ENCODE measurements at places on chromosomes 2 and 18. TPM values are rescaled to one million over a fixed set of nuclear protein-coding genes. Genes with fewer than 3 reads are reported as not detected.

Gene NPPC
- not detected for total RNA-seq

Gene DSG4
- under 0.01 TPM for total RNA-seq

Gene UGT1A10
- total RNA-seq: not detected

Gene ACTR3
- total RNA-seq: 174 TPM

Gene FIGN
- total RNA-seq: 0.70 TPM

Gene SERPINB10
- total RNA-seq: 0.08 TPM

Gene NOSTRIN
- total RNA-seq: not detected

Gene LBX2
- total RNA-seq: 1.2 TPM

Gene MAP3K19
- not detected for total RNA-seq

Gene TFCP2L1
- total RNA-seq: 16.7 TPM

Gene ZNF385B
- not detected for total RNA-seq

Gene XDH
- 87.8 TPM for total RNA-seq

Gene TMEM178A
- total RNA-seq: 0.80 TPM

Gene POMC
- not detected for total RNA-seq

Gene HOXD4
- total RNA-seq: not detected

Gene C2orf92
- total RNA-seq: not detected

Gene AQP12B
- total RNA-seq: not detected

Gene FMNL2
- 47.8 TPM for total RNA-seq

Gene DSG3
- total RNA-seq: 72.8 TPM

Gene KIAA2012
- not detected for total RNA-seq

Gene MPHOSPH10
- 18.8 TPM for total RNA-seq

Gene ASXL3
- 0.11 TPM for total RNA-seq

Gene RRM2
- 22.4 TPM for total RNA-seq

Gene IL36G
- total RNA-seq: 5.0 TPM

Gene CDK5R2
- not detected for total RNA-seq

Gene CYP1B1
- total RNA-seq: 15.3 TPM

Gene DUSP2
- 14.2 TPM for total RNA-seq

Gene LYPD1
- not detected for total RNA-seq

Gene EDAR
- total RNA-seq: not detected

Gene PROKR1
- not detected for total RNA-seq

Gene PELI1
- total RNA-seq: 14.8 TPM

Gene GCA
- total RNA-seq: 16.7 TPM

Gene FBXO15
- total RNA-seq: not detected

Gene C2orf80
- not detected for total RNA-seq

Gene NDUFS1
- total RNA-seq: 125 TPM

Gene PAX8
- 3.7 TPM for total RNA-seq

Gene DCDC2C
- not detected for total RNA-seq

Gene TAF4B
- 7.8 TPM for total RNA-seq

Gene PRADC1
- 12.0 TPM for total RNA-seq

Gene GPR39
- total RNA-seq: 7.3 TPM

Gene RGPD5
- total RNA-seq: 8.5 TPM

Gene BMP10
- total RNA-seq: not detected

Gene CD8A
- 0.08 TPM for total RNA-seq

Gene LCT
- total RNA-seq: 0.04 TPM
